ENCODE measurements at places on chromosomes 2 and 18. TPM values are rescaled to one million over a fixed set of nuclear protein-coding genes. Genes with fewer than 3 reads are reported as not detected.

- DNase-seq: no peak
Observed at GRCh38 chr2:145728511-145728910, 1208.6 kb upstream of the ZEB2 start.

GRCh38 chr2:159051133-159051532 is 82.7 kb downstream of the TANC1 start:
- DNase-seq: no peak

- DNase-seq: no peak
Observed at GRCh38 chr2:3712424-3712823, 9.0 kb downstream of the DCDC2C start.

Gene NEU2
- polyA plus RNA-seq: not detected

Gene OSR1
- polyA plus RNA-seq: 19.9 TPM

Data from left renal pelvis (tissue), 4 donors.